Jurkat, Clone E6-1 (cell line): ENCODE measurements at places on chromosomes 3 and 15.

GRCh38 chr3:129462361-129462968, 22.4 kb downstream of the IFT122 start:
- no peak for DNase-seq

DNA sequence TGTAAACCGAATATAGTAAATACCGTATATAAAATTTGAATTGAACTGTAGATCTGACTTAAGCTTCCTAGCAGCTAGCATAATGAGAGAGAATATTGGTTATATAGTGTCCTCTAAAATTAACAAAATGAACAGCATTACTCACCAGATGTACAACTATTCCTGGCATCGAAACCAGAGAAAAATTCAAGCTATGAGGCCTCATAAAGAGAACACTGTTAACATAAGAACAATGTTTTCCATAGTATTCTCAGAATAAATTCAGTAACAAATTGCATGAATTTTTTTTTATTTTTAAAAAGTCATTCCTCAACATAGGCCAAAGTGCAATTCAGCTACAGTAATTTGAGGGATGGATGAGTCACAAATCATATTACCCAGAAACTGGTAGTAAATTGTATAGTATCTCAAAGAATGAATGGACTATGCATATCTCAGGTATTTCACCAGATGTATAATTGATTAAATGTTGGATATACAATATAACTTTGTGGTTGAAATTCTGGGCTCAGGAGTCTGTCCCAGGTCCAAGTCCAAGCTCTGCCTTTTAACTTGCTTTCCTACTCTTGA, 5.0 kb downstream of the TMEM207 start:
- DNase-seq, result no peak

- no peak for DNase-seq
Observed at GRCh38 chr15:83300826-83301225, 16.4 kb upstream of the BNC1 start.

- DNase-seq, result no peak
Observed at GRCh38 chr3:124886168-124887056, 753 bp downstream of the ITGB5 start.

DNA sequence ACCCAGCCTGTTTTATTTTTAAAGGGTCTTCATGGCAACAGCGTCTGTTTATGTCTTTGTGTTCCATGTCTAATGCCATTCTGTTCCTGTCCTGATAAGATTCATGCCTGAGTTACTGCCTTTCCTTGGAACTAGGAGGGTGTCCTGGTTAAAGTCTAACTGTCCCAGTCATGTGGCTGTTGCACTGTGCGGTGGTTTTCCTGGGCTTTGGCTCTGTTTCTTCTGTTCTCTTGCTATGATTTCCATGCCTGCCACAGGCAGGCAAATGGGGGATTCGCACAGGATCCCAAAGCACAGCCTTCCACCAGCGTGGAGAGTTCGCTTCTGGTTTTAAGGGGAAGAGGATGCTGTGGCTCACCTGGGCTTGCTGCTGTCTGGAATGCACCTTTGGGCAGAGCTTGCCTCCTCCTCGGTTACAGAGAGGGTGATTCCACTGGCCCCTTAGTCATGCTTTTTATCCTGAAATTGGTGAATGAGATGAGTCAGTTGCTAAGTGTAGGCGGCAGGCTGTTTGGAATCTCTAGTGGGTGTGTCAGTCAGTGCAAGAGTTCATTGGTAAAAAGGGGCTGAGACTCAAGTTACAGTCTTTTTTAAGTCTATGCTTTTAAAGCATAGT, 86.8 kb downstream of the CCK start:
- no peak for DNase-seq

GRCh38 chr3:22632536-22632935, 570.6 kb upstream of the UBE2E2 start:
- no peak for DNase-seq

GRCh38 chr15:36886191-36886590, 214.2 kb downstream of the MEIS2 start:
- DNase-seq, result no peak

DNA sequence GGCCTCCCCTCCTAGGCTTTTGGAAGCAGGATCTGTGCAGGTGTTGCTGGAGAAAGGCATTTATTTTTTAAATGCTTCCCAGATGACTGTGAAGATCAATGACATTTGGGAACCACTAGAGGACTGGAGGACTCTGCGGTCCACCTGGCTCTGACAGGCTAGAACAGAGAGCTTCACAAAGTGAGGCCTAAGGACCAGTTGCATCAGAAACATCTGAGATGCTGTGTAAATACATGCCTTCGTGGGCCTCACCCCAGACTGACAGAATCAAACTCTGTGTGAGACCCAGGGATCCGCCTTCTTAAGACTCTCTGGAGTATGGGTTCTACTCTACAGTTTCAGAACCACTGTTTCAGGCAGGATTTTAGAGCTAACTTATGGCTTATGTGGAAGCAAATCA, 105.0 kb upstream of the ICE2 start:
- no peak for DNase-seq

GRCh38 chr3:11789412-11789811, 57.3 kb downstream of the TAMM41 start:
- DNase-seq, result no peak

GRCh38 chr3:9124730-9125129, 124.7 kb downstream of the SRGAP3 start:
- DNase-seq, result no peak

DNA sequence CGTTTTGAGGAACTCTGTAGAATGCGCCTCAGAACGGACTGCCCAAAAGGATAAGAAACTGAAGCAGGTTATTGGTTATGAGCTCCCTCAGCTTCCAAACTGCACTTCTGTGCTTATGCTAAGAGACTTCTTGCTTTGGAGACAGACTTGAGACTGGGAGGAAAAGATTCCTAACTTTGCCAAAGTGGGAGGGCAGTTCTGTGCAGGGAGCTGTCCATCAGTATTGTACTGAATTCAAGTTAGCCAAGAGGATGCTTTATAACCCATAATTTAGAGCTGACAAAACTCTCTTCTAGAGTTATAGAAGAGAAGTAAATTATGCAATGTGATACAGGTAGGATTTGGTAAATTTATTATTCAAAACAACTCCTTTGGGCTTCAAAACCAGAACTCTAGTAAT, 519.8 kb upstream of the GBE1 start:
- no peak for DNase-seq

- no peak for DNase-seq
Observed at GRCh38 chr3:162368417-162368816, 871.8 kb downstream of the OTOL1 start.

DNA sequence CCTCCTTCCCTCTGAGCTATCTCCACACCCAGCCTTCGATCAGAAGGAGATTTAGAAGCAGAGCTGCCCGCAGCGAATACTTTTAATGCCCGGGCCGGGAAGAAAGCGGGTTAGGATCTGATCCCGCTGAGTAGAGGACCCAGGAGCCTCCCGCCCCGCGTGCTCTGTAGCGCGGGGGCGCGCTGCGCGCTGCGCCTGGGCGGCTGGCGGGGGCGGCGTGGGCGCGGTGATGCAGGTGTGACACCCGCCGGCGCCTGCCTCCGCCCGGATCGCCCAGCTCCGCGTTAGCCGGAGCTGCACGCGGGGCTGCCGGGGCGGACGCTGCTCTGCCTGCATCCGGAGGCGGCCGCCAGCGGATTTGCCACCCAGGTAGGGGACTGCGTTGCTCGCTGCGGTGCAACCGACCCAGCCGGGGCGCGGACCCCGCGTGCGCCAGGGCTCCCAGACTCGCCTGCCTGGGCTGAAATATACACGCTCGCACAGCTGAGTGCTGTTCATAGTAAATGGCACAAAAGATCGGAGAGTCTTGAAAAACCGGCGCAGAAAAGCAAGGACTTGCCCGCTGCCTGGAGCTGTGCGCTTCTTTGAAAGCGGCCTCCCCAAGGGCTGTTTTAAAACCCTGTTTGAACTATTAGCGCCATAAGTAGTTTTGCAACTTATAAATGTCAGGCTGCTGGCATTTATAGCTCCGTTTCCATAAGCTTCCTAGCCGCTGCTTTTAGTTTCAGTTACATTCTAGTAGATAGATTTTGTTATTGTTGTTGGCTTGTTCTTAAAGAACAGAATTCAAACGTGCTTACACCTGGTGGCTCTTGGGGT, at the start of gene SV2B:
TSS of gene SV2B (plus strand) at position 263 of the 819 bp plus-strand sequence. CDS start 126,007 bp downstream, outside the sequence.
- DNase-seq, result no peak

GRCh38 chr3:53073553-53074365, 27.9 kb upstream of the SFMBT1 start:
- DNase-seq, result no peak

DNA sequence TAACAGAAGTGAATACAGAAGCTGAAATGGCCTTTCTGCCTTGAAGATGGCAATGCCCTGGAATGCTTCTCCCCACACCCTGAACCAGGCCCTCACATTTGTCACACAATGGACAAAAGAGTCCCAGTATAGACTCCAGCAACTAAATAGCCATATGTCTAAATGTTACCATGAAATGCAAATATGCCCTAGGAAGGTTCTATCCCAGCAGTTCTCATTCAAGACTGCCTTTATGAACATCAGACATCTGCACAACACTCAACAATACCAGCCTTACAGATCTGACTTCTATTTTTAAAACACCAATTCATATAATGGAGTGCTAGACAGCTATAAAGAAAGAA, 7.9 kb downstream of the ITGB5 start:
- DNase-seq, result no peak

- no peak for DNase-seq
Observed at GRCh38 chr3:193553586-193553985, 1.1 kb downstream of the ATP13A4 start.

- no peak for DNase-seq
Observed at GRCh38 chr3:35320646-35321407, 318.5 kb upstream of the ARPP21 start.

DNA sequence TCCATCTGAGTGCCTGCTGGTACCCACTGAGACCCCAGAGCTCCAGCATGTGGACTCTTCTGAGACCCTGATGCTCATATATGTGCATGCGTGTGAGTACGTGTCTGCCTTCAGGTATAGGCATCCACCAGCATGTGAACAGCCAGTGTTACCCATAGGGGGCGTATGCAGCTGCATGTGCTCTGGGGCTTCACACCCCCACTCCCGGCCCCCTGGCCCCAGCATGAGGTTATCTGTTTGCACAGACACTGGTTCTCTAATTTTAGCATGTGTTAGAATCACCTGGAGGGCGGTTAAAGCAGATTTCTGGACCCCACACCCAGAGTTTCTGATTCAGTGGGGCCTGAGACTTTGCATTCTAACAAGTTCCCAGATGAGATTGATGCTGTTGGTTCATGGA, 824 bp upstream of the CILP start:
- peak; percentile 64 for DNase-seq

DNA sequence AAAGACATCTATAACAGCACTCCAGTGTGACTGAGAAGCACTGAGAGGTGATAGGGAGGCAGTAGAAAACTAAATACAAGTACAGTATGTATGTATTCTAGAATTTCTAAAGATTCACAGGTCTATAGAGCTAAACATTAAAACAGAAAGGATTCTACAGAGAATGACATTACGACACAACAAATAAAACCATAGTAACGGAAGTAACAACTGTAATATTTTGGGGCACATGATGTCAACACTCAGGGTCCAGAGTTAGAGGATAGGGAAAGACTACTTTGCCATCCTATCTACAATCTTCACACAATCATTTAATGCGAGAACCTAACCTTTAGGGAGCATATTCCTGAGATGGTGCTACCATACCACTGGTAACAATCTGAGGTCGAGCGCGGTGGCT, 13.6 kb downstream of the UBXN7 start:
- DNase-seq, result no peak

DNA sequence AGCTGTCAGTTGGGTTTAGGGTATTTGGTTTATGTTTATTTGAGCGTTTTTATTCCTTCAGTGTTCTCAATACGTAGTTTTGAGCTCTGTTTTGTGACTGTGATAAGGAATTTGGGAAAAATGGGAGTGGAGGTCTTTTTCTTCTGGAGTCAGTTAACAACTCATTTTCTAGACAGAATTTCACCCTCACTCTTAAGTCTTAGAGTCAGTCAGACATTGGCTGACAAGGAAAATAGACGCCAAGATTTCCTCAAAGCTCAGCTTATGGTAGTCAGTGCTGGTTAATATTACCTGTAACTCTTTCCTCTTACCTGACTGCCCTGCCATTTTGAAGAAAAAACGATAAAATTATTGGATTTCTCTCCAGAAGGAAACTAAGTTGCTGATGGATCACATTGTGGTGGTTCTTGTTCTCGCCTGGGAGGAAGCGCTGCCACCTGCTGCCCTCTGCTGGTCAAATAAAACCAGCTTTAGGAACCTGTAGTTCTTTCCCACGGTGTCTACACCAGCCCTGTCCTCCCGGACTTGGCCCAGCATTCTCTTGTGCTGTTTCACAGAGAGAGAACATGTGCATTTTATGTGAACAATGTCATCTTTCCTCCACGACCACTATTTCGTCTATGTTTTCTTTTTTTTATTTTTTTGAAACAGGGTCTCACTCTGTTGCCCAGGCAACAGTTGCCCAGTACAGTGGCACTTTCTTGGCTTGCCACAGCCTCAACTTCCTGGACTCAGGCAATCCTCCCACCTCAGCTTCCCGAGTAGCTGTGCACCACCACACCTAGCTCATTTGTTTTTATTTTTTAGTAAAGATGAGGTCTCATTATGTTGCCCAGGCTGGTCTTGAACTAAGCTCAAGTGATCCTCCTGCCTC, 41.4 kb upstream of the UMPS start:
- DNase-seq, result peak; percentile 54

- no peak for DNase-seq
Observed at GRCh38 chr15:85785887-85786780, 8.6 kb downstream of the KLHL25 start.

- no peak for DNase-seq
Observed at GRCh38 chr3:155015776-155016436, 64.2 kb upstream of the MME start.

- DNase-seq, result no peak
Observed at GRCh38 chr15:57090496-57090859, 172.0 kb downstream of the TCF12 start.

GRCh38 chr3:123442125-123442524, 6.8 kb downstream of the ADCY5 start:
- no peak for DNase-seq

DNA sequence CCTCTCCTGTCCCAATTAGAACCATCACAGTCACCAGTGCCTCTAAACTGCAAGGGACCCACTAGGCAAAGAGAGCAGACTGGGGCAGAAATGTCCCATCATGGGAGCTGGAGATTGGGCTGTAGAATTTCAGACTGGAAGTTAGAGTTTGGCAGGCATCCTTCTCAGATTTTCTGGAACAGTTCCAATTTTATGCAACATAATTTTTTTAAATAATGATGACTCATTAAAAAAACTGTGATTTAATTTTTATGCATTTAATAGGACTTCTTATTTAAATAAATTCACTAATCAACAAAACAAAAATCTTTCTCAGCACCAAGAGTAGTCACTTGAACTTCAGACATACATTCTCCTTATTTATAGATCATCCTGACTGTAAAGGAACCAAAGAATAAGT, 84.6 kb upstream of the SLC7A14 start:
- no peak for DNase-seq

DNA sequence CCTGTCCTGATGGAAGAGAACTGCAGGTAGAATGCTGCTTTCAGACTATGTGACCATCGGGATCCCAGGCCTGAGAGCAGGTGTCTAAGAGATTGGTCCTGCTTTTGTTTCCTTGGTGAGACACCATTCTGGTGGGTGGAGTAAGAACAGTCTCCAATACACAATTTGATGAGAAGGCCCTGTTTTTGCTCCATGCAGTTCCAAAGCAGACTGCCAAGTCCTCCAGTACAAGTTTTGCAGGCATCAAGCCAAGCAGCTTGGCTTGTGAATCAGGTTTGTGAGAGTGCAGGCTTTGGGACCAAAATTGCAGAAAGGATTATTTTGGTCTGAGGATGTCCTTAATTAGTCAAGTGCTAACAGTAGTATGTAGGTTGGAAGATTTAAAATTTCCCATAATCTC, 381.6 kb downstream of the FOXP1 start:
- DNase-seq, result no peak

- DNase-seq, result no peak
Observed at GRCh38 chr3:16869261-16870005, 15.3 kb upstream of the PLCL2 start.

- no peak for DNase-seq
Observed at GRCh38 chr15:85619992-85620689, 174.6 kb downstream of the KLHL25 start.
